NCI-H524 treated with DMSO at 0.1 percent for 48 hours (cell line): ENCODE measurements at places on chromosomes 3 and 15.

GRCh38 chr3:154112146-154112852, 8.9 kb upstream of the ARHGEF26 start:
- no peak for DNase-seq

- no peak for DNase-seq
Observed at GRCh38 chr3:122920986-122921385, 106.6 kb downstream of the SEMA5B start.

- no peak for DNase-seq
Observed at GRCh38 chr15:59369597-59369996, 3.1 kb downstream of the MYO1E start.

DNA sequence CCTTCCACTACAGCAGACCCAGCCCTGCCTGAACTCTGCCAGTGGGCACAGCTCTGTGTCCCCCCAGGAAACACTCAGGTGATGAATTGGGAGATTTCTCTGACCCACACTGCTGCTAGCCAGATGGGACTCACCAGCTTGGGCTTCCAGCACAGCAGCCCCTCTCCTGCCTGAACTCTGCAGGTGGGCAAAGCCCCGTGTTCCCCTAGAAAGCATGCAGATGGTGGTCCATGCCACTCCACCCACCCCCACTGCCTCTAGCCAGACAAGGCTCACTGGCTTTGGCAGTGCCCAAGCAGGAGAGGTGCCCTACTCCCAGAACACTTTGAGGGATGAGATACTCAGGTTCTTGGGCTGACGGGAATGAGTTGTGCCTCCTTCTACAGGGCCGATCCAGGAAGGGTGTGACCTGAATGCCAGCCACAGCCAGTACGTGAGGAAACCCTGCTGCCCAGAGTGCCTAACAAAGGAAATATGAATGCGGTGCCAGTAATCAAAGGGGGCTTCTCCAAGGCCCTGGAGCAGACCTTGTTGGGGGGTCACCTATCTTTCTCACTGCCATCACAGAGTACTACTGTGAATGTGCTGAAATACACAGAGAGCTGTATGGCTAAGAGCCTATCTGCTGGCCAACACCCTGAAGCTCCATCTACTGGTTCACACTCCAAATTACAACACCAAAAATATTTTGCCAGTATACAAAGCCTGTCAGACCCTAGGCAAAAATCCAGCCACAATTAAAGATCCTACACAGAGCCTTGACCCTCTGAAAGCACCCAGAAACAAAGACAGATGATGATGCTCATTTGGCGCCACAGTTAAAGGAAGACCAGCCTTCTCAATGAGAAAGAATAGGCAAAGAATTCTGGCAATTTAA, 61.9 kb downstream of the BTLA start:
- DNase-seq: no peak

DNA sequence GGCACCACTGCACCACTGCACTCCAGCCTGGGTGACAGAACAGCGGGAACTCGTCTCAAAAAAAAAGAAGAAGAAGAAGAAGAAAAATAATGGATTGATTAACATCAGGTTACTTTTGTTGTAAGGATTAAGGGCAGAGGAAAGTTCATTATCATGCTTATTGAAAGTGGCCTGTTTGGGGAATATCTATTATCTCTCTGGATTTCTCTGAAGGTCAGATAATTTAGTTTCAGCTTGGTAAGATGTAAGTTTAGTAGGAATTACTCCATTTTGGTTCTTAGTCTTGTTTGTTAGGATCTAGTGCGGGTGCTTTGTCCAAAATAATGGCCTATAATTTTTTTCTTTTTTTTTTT, 2.5 kb upstream of the MTMR14 start:
- DNase-seq: no peak

- no peak for DNase-seq
Observed at GRCh38 chr3:129197321-129197720, 13.6 kb upstream of the CNBP start.

GRCh38 chr3:43729707-43730414, 39.1 kb downstream of the ABHD5 start:
- DNase-seq: no peak

DNA sequence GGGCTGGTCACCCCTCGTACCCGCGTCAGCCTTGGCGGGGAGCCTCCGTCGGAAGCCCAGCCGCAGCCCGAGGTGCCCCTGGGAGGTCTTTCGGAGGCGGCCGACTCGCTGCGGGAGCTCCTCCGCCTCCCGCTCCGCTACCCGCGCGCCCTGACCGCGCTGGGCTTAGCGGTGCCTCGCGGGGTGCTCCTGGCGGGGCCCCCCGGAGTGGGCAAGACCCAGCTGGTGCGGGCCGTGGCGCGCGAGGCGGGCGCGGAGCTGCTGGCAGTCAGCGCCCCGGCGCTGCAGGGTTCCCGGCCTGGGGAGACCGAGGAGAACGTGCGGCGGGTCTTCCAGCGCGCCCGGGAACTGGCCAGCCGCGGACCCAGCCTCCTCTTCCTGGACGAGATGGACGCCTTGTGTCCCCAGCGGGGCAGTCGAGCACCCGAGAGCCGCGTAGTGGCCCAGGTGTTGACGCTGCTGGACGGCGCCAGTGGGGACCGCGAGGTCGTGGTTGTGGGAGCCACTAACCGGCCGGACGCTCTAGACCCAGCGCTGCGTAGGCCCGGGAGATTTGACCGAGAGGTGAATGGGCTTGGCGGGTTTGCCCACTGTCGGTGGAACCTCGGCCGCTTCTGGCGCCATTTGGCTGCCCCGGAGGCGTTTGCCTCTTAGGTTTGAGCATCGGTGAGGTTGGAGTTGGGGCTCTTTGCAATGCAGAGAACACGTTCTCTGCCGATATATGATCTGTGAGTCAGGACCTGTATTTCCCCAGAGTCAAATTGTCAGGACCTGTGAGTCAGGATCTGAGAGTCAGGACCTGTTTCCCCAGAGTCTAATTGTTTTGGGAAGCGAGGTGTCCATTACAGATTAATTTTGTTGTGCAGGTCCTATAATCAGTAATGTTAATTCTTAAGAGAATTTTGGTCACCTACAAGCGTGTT, 24.9 kb upstream of the GATM start:
- DNase-seq: no peak

- peak; percentile 9 for DNase-seq
Observed at GRCh38 chr3:71710906-71711494, 14.2 kb downstream of the EIF4E3 start.

DNA sequence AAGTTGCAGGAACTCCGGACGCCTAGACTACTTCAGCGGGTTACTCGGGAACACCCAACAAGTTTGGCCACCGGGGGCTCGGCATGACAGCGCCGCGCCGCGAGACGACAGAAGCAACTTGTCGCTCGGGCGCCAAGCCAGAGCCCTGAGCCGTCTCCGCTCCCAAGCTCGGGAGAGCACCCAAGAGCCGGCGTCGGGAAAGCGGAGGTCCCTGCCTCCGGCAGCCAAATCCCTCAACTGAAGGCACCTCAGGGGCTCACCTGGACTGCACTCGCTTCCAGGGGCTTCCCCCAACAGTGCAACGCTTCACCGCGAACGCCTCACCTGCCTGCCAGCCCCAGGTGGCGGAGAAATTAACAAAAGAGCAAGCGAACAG, 640 bp downstream of the MB21D2 start:
- peak; percentile 63 for DNase-seq

DNA sequence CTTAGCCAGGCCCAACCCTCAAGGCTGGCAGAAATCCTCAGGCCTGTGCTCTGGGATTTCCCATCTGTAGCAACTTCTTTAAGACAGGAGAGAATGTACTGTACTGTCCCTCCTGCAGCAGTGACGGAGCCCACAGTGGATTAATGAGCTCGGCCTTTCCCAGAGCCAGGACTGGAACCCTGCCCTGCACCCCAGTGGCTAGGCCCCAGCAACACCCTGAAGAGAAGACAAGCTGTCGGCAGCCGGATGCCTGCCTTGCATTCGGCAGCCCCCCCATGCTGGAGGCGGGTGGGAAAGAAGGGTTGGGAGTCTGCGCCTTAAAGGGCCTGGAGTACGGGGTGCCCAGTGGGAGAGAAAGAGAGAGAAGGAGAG, 32.0 kb downstream of the KLHL25 start:
- no peak for DNase-seq

DNA sequence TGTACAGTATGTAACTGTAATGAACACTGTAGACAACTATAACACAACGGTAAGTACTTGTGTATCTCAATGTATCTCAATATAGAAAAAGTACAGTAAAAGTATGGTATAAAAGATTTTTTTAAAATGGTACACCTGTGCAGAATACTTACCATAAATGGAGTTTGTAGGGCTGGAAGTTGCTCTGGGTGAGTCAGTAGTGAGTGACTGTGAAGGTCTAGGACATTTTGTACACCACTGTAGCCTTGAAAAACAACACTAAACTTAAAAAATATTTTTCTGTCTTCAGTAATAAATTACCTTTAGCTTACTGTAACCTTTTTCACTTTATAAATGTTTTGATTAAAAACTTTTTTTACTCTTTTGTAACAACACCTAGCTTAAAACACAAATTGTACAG, 142.9 kb downstream of the ATG7 start:
- DNase-seq: no peak

GRCh38 chr15:81098861-81099651, 35.0 kb upstream of the CFAP161 start:
- DNase-seq: no peak

DNA sequence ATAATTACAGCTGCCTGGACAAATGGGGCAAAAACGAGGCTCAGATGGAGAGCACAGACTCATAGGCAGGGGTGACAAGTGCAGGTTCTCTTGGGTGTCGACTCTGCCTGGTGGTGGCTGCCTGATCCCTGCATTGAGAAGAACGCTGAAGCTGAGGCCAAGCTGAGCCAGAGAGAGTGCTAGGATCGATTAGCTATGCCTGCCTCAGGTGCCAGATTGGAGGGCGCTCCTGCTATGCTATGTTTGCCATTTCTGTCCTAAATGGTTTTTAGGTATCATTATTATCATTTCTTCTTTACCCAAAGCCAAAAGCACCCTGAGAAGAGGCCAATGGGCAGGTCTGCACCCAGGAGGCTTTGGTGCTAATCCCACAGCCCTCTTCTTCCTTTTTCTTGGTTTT, 53.9 kb upstream of the SLC6A11 start:
- DNase-seq: no peak

DNA sequence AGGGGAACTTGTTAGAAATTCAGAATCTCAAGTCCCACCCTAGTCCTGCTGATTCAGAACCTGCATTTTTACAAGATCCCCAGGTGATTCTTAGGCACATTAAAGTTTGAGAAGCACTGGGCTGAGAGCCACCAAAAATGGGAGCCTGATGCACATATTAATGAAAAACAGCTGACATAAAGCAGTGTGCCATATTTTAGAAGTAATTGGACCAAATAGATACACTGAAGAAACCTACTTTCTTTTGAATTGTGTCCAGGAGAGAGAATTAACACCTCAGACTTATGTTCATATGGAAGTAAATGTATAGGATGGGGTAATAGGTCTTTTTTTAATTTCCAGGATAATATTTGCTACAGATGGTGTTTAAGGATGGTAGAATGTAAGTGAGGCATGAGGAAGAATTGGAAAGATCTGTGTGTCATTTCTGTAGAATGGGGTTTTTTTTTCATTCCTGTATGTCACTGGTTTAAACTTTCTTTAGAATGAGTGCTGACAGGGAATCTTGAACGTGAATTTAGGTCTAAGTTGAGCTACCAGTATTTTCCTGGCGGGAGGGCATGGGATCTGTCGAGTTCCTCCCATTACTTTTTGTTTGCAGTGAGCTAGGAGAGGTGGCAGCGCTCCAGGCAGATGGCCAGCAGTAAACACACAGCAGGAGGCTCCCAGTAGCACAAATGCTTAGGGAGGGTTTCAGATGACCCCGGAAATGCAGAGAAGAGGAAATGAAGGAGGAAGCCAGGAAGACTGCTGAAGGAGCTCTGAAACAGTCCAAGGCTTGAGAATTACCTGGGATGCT, 185.6 kb downstream of the PLCL2 start:
- peak; percentile 71 for DNase-seq

- DNase-seq: no peak
Observed at GRCh38 chr15:37098468-37099318, 1.7 kb downstream of the MEIS2 start.

- DNase-seq: no peak
Observed at GRCh38 chr3:196203846-196204245, 7.4 kb downstream of the ZDHHC19 start.

- no peak for DNase-seq
Observed at GRCh38 chr3:62039586-62039985, 333.8 kb downstream of the FEZF2 start.

- DNase-seq: no peak
Observed at GRCh38 chr3:196624907-196625306, 14.6 kb upstream of the NRROS start.

DNA sequence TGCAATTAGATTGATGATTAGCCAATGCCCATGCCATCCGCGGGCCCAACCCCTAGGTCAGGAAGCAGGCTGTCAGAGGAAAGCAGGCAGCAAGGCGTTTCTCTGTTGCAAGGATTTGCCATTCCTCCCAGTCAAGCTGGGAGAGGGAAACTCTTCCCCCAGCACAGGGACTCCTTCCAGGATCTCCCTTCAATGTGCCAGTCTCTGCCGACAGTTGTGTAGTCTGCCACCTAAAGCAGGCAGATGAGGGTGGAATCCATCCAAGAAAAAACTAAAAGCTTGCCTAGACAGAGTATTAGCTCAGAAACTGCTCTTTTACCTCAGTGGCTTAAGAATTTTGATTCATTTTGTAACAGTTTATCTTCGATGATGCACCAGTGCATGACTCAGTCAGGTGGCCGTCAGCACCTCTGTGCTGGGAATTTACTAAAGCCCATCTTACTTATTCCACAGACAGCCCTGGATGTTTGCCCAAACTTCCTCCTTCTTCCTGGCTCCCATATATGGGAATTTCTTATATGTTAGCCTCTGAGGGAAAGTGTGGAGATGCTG, 501.5 kb upstream of the THBS1 start:
- no peak for DNase-seq

DNA sequence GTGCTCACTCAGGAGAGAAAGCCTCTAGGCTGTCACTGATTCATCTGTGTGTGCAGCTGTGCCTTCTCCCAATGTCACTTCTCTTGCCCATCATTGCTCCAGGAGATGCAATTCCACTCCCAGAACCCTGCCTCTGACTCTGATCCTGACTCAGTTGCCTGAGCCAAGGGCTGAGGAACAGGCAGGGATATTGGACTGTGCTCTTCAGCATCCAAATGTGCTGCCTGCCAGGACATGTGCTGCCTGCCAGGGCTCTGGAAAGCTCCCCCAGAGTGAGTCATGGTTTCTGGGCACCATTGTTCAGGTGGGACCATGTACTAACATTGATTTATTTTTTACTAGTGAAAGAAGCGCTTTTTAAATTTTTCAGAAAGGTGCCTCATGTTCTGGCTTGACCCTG, 71.0 kb downstream of the TRIM42 start:
- DNase-seq: no peak

GRCh38 chr3:159560214-159560979, 428.2 kb upstream of the IL12A start:
- DNase-seq: no peak
